Right atrium auricular region (tissue), 2 donors: ENCODE measurements at places on chromosomes 3 and 15.

- H3K36me3 ChIP-seq, result no peaks in the 10 kb centered on the region
- DNase-seq, result no peak
- H3K4me1 ChIP-seq, result no peaks in the 10 kb centered on the region
- no peak overlapping the region for H3K4me3 ChIP-seq
- no peaks in the 10 kb centered on the region for H3K27me3 ChIP-seq
- H3K27ac ChIP-seq, result no peak overlapping the region
These were observed 17.4 kb upstream of the ITGA11 start for GRCh38 chr15:68449389-68449788.

- no peak overlapping the region for H3K27ac ChIP-seq
- DNase-seq, result no peak
- H3K4me1 ChIP-seq, result no peaks in the 10 kb centered on the region
- no peaks in the 10 kb centered on the region for H3K36me3 ChIP-seq
- no peaks in the 10 kb centered on the region for H3K27me3 ChIP-seq
These were observed 111.1 kb downstream of the FMN1 start for GRCh38 chr15:33083232-33084081.

GRCh38 chr15:99054892-99055291 is 47.3 kb upstream of the PGPEP1L start:
- peak; percentile 47 for DNase-seq
- no peaks in the 10 kb centered on the region for H3K4me1 ChIP-seq
- no peaks in the 10 kb centered on the region for H3K36me3 ChIP-seq
- H3K27ac ChIP-seq, result peak overlapping the region; percentile 71
- H3K4me3 ChIP-seq, result no peak overlapping the region

DNA sequence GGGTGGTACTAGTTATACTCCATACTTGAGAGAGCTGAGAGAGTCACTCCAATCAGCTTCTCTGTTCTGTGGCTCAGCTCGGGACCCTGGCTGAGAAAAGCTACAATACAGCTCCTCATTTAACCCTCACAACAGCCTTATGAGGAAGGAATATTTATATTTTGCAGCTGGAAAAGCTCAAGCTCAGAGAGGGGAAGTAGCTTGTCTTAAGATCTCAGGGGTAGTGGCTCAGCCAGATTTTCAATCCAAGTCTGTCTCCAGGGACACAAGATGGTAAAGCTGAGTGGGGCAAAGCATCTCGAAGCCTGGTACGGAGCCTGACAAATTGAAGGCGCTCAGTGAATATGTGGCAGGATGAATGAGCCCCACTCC is 14.8 kb downstream of the SCAMP2 start:
- H3K27me3 ChIP-seq, result no peaks in the 10 kb centered on the region
- peaks cover 12% of the 10 kb centered on the region for H3K36me3 ChIP-seq
- peak overlapping the region; percentile 14 for H3K27ac ChIP-seq
- H3K4me3 ChIP-seq, result no peak overlapping the region
- H3K4me1 ChIP-seq, result peaks cover 54% of the 10 kb centered on the region

- no peaks in the 10 kb centered on the region for H3K4me1 ChIP-seq
- H3K4me3 ChIP-seq, result no peak overlapping the region
- DNase-seq, result no peak
- H3K27ac ChIP-seq, result peak overlapping the region; percentile 67
- H3K27me3 ChIP-seq, result no peaks in the 10 kb centered on the region
These were observed 119.7 kb upstream of the PHLDB2 start for GRCh38 chr3:111739311-111739911.
